ENCODE measurements at places on chromosomes 1 and 21. TPM values are rescaled to one million over a fixed set of nuclear protein-coding genes. Genes with fewer than 3 reads are reported as not detected.

TARDBP gene
- 124 TPM for total RNA-seq

TPTE gene
- not detected for total RNA-seq

ITLN1 gene
- 0.54 TPM for total RNA-seq

NUP210L gene
- not detected for total RNA-seq

PLCH2 gene
- total RNA-seq = 3.1 TPM

KCNJ9 gene
- total RNA-seq = not detected

TMOD4 gene
- total RNA-seq = 1.6 TPM

CFAP107 gene
- not detected for total RNA-seq

ZNF695 gene
- total RNA-seq = 19.6 TPM

RGS18 gene
- not detected for total RNA-seq
